CD8-positive, alpha-beta memory T cell (primary cell): ENCODE measurements at places on chromosomes 3 and 15.

GRCh38 chr15:66601521-66601920, 35.7 kb upstream of the LCTL start:
- DNase-seq: no peak

GRCh38 chr3:15557511-15557946, 36.0 kb upstream of the COLQ start:
- peak; percentile 43 for DNase-seq

- DNase-seq: no peak
These were observed 37.5 kb upstream of the MYZAP start for GRCh38 chr15:57554063-57554811.

- DNase-seq: no peak
These were observed at the start of gene ILDR1 for GRCh38 chr3:122021811-122022401. TSS of gene ILDR1 (minus strand) at chr3:122022247. CDS start at chr3:122022077, 170 bp downstream.

DNA sequence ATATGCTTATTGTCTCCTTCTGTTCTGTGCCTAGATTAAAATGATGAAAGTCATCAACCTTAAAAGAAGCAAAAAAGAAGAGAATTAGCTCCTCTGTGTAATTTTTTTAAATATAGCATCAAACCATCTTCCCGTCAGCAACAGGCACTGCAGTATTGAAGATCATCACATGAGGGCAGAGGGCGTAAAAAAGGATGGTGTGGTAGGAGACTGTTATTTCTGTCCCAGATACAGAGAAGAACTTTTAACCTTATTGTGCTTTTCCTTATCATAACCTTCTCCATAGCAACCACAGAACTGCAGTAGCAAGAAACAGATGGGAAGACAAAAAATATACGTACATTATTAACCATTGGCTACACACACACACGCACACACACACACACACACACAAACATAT, 88.8 kb downstream of the IGSF11 start:
- no peak for DNase-seq

- no peak for DNase-seq
These were observed 264.9 kb downstream of the EBLN2 start for GRCh38 chr3:73326396-73326795.

- no peak for DNase-seq
These were observed 169.0 kb upstream of the TSC22D2 start for GRCh38 chr3:150238995-150239619.

- no peak for DNase-seq
These were observed 82.4 kb upstream of the PRR23C start for GRCh38 chr3:139127101-139127500.

DNA sequence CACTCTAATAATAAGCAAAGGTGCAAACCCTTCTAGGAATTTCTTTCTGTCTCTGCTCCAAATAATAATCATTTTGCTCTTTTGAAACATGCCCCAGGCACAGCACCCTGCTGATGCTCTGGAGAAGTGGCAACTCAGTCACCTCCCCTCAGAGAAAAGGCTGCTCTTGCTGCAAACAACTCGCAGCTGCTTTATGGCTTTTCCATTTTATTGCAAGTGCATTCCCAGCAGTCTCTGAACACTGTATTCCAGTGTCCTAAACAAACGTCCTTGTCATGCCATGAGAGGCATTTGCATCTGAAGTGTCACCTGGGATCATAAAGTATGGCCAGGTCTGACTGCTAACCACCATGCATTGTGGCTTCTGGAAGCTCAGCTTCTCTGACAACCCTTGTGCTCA, 358.1 kb upstream of the TRIM42 start:
- no peak for DNase-seq

GRCh38 chr15:58473724-58474123, 41.9 kb downstream of the LIPC start:
- no peak for DNase-seq

- no peak for DNase-seq
These were observed 245.0 kb downstream of the SHOX2 start for GRCh38 chr3:157861076-157861765.

DNA sequence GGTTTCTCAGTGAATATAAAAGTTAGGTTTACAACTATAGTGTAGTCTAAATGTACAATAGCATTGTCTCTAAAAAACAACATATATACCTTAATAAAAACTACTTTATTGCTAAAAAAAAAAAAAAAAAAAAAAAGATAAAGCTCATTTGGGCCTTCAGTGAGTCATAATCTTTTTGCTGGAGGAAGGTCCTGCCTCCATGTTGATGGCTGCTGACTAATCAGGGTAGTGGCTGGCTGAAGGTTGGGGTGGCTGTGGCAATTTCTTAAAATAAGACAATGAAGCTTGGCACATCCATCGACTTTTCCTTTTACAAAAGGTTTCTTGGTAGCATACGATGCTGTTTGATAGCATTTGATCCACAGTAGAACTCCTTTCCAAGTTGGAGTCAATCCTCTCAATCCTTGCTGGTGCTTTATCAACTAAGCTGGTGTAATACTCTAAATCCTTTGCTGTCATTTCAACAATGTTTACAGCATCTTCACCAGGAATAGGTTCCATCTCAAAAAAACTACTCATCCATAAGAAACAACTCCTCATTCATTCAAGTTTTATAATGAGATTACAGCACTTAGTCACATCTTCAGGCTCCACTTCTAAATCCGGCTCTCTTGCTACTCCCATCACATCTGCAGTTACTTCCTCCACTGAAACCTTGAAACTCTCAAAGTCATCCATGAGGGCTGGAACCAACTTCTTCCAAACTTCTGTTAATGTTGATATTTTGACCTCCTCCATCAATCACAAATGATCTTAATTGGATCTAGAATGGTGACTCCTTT, 13.3 kb downstream of the ZNF280D start:
- no peak for DNase-seq

DNA sequence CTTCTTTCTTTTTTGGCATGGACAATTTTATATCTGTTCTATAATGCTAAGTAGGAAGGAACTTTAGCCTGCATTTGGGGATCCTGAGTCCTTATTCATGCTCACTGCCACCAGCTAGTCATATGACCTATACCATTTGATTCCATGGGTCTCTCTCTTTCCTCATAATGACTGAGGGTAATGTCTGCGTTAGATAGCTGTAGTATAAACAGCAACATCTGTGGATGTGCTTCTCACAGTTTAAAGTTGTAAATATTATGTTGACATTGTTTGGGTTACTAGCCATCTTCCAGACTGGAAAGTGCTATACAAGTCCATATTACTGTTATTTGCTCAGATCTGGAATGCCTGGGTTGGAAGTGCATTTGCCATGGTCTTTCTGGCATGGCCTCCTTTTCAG, 274.9 kb upstream of the SEMA6D start:
- no peak for DNase-seq

GRCh38 chr15:56215769-56216168, 27.9 kb downstream of the RFX7 start:
- DNase-seq: no peak

GRCh38 chr3:153169793-153170383, 7.9 kb downstream of the RAP2B start:
- no peak for DNase-seq

DNA sequence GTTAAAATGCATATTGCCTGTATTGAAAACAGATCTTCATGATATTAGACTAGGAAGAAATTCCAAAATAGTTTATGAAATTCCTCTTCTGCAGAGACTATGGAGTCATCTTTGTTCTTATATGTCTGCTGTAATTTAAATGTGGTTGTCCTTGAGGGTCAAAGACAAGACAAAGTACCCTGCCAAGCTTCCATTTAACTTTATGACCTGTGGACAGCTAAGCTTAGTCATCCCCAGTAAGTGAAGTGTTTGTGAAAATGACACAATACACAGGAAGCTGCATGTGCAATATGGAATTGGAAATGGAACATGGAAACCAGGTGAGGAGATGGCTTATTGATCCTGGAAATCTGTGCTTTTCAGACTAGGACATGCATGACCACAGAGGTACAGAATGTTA, 68.5 kb upstream of the GBE1 start:
- DNase-seq: no peak

GRCh38 chr15:68188647-68189046, 16.5 kb downstream of the CALML4 start:
- DNase-seq: no peak

GRCh38 chr3:196721097-196721496, 8.9 kb downstream of the PIGX start:
- DNase-seq: no peak

GRCh38 chr3:178170698-178171535, 365.3 kb upstream of the KCNMB2 start:
- DNase-seq: no peak

DNA sequence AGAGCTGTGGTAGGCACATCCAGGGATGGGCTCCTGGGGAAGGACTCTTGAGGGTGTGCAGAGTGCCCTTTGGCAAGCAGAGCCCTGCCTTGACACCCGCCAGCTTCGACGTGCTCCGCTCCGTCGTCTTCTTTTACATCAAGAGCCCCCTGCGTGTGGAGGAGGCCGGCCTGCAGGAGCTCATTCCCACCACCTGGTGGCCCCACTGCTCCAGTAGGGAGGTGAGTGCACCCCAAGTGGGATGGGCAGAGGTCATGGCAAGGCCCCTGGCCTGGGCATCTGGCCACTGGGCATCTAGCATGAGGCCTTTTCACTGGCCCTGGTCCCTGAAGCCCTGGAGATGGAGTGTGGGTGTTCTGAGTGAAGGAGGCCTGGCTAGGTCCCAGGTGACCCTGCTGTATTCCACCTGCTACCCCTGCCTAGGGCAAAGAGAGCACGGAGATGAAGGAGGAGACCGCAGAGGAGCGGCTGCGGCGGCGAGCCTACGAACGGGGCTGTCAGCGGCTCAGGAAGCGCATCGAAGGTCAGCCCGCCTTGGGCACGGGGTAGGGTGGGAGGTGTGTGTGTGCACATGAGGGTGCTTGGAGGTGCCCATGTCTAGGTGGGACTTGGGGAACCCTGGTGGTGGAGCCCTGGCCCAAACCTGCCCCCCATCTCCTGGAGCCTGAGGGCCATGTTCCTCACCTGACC, 12.2 kb downstream of the RNF123 start:
- DNase-seq: no peak

DNA sequence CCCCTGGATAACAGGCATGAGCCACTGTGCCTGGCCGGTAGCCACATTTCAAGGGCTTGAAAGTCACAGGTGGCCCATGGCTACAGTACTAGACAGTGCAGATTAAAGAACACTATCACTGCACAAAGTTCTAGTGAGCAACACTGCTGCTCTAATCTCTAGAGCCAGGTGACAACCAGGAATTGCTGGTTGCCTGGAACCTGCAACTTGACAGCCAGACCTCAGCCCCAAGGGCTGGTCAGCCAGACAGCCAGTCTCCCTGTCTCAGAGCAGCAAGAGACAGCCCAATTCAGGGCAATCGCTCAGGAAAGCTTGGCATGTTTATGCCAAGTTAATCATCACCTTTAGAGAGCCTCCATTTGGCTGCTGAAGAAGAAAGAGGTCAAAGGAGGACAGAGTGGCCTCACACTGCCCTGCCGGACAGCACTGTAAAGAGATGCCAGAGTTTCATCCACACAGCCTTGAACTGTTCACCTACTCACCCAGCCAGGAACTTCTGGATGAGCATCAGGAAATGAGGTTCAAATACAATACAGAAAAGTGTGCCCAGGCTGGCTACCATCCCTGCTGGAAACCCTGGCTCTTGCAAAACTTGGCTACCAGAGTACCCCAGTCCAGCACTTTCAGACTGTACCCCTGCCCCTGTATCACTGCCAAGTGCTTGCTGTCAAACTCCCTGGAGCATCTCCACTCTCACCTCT, 6.0 kb downstream of the CCDC12 start:
- DNase-seq: no peak

DNA sequence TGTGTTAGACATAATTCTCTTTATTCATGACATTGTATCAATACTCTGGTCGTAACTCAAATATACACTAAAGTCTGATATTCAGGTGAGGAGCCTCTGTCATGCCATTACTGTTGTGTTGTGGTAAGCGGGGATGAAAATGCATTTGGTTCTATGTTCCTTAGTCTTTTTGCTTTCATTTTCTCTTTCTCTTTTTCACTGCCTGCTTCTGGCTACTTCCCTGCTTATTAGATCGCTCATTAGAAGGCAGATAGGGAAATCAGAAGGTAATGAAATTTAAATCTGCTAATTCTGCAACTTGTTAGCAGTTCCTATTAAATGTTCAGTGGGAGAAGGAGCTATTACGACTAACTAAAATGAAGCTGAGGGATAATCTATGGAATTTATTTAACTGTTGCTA, 345.0 kb downstream of the GRM7 start:
- no peak for DNase-seq

DNA sequence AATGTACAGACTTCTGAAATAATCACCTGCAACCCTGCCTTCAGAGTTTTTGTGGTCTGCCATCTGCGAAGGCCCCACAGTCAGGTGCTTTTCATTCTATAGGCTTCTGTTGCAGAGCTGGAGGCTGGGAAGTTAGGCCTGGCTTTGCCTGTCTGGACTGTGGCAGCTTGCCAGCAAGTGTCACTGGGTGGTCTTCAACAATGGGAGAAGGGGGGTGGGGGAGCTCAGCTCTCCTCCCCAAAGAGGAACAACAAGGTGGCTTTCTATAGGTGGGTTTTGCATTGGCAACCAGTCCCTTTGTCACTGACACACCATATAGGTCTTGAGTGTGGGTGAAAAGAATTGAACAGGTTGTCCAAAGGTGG, 7.3 kb downstream of the BOC start:
- DNase-seq: no peak

DNA sequence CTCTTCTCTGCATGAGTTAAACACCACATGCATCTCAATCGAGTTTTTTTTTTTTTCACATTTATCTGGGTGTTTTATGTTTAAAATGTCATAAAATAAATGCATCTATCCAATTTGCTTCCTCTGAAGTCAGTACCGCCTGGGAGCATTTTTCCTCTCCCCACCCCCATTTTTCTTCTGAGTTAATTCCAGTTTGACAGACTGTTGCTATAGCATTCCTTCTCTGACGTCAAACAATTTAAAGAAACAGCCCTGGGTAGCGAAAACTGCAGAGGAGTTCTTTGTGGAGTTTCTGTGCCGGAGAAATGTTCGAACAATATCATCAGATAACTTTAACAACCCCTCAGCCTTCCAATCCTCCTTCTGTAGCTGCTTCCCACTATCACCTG, 900 bp upstream of the GNB4 start:
- no peak for DNase-seq

DNA sequence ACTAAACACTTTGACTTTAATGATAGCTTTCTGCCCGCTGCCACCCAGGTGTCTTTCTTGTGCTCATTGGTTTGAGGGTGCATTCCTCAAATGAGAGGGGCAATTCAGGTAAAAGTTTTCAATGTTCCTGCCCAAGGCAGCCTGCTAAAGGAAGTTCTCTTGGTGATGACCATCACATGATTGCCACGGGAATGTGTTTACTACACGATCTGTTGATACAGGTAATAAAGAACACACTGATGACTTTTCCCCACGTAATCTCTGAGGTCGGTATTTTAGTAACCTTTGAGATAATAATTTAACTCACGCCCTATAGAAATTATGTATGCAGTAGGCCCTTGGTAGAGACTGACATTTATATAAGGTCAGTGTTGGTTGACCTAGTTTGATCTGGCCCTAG, 39.3 kb downstream of the FNDC3B start:
- DNase-seq: no peak

GRCh38 chr3:51646091-51646490, 25.0 kb upstream of the TEX264 start:
- no peak for DNase-seq

- DNase-seq: no peak
These were observed 22.9 kb upstream of the UTS2B start for GRCh38 chr3:191353022-191353777.
